ENCODE measurements at places on chromosomes 1 and 21.

GRCh38 chr1:14737561-14738094 lies 139.1 kb downstream of the KAZN start:
- DNase-seq: no peak

GRCh38 chr1:94597701-94598100 lies 56.1 kb upstream of the F3 start:
- DNase-seq: no peak

DNA sequence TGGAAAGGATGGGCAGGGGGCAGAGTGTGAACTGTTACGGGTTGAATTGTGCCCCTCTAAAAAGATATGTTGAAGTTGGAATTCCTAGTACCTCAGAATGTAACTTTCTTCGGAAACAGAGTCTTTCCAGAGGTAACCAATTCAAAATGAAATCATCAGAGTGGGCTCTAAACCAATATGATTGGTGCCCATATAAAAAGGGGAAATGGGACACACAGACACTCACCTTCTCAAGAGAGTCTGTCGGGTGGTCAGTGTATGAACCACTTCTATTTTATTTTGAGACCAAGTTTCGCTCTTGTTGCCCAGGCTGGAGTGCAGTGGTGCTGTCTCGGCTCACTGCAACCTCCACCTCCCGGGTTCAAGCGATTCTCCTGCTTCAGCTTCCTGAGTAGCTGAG lies 7.6 kb downstream of the EDARADD start:
- no peak for DNase-seq

- DNase-seq: peak; percentile 26
Observed at GRCh38 chr1:63892632-63893395, 119.0 kb downstream of the ROR1 start.

DNA sequence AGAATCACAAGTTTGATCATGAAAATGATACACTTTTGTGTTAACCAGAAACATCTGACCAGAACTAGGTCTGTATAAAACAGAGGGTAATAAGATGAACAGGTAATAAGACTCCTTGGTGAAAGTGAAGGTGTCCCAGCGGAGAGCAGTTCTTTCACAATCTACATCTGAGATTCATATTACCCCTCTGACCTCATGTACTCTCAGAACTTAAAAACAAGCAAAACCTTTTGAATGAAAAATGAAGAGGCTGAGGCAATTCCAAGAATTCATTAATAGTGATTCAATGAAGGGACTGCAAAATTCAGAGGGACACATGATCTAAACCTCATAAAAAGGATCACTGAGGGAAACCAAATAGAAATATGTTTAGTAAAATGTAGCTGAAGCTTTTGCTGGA lies 10.9 kb upstream of the MPZL1 start:
- DNase-seq: no peak

DNA sequence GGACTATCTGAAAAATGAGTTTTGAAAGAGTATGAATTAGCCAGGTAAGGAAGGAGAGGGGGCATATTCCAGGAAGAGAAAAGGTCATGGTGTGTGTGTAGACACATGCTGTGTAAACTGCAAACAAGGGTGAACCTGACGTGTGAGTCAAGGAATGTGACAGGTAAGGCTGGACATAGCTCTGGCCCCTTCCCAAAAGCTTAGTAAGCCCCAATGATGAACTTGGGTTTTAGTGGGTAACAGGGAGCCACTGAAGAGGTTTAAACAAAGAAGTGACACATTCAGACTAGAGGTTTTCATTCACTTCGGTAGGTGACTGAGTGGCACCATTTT lies 36.7 kb downstream of the EGLN1 start:
- no peak for DNase-seq

DNA sequence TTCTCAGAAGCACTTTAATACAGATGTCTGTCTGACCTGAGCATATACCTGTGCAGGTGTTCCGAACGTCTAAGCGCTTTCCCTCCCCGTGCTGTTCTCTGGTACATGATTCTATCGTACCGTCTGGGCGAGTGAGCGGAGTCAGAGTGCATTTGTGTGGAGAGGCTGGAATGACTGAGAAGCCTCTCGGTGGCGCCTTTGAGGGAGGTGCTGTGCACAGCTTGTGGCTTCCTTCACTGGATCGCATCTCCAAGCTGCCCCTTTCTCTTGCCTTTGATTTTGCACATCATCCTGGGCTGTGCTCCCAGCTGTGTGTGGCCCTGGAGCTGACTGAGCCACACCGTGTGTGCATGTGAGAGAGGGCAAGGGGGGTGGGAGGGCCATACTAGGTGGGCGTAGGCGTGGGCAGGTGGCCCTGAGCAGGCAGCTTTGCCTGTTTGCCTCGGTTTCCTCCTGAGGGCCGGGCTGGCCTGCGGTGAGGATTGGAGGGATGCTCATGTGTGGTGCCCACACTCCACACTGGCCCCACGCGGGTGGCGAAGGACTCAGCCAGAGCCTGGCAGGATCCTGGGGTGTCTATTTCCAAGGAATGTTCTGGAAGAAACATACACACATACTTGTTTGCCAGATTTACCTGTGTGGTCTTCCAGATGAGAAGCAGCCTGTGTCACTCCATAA lies 105.3 kb downstream of the ADARB1 start:
- DNase-seq: no peak

DNA sequence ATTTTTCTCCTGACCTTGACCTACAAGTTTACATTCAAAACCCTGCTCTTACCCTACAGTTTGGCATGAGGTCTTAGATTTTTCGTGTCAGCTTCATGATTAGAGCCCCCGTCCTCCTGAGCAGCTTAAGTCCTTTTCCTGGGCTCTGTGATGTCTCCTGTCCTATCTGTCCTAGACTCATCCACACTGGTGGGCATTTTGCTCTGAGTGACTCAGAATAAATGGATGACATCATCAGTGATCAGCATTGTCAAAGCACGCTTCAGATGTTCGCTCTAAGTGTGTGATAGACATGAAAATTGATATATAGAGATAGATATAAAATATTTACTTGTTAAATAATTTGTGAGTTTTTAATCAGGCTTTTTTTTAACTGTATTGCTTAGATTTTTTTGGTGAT lies 21.8 kb downstream of the RGS13 start:
- DNase-seq: no peak

- DNase-seq: peak; percentile 48
Observed at GRCh38 chr1:246907472-246907871, 24.3 kb downstream of the AHCTF1 start.

DNA sequence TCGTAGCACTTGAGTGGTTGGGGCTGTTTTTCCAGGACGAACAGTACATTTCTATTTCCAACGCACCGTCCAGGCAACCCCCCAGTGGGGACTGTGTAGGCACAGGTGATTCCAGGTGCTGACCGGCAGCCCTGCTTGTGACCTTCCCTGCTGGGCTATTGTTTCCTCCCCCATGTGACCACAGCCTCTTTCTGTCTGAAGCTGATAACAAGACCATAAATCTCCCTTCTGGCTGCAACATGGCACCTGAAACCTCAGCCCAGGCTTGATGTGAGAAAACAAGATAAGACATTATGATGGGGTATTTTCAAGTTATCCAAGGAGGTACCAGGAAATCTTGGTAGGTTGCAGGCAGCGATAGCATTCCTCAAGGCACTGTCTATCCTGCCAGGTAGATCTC lies 48.2 kb downstream of the HLX start:
- DNase-seq: no peak

DNA sequence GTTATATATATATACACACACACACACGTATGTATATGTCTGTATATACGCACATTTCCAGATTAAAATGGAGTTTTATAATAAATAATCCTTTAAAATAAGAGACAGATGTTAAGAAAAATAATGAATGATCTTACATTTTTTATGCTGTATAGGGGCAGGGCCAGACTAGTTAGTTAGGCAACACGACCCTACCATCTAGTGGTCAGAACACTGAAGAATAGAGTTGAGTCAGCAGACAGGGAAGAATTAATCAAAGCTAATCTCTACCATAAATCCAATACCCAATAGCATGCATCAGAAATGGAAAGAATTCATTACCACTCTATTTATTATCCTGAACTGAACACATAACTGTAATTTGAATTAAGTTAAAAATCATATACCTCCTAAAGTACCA lies 156.7 kb downstream of the BRINP3 start:
- DNase-seq: peak; percentile 51

DNA sequence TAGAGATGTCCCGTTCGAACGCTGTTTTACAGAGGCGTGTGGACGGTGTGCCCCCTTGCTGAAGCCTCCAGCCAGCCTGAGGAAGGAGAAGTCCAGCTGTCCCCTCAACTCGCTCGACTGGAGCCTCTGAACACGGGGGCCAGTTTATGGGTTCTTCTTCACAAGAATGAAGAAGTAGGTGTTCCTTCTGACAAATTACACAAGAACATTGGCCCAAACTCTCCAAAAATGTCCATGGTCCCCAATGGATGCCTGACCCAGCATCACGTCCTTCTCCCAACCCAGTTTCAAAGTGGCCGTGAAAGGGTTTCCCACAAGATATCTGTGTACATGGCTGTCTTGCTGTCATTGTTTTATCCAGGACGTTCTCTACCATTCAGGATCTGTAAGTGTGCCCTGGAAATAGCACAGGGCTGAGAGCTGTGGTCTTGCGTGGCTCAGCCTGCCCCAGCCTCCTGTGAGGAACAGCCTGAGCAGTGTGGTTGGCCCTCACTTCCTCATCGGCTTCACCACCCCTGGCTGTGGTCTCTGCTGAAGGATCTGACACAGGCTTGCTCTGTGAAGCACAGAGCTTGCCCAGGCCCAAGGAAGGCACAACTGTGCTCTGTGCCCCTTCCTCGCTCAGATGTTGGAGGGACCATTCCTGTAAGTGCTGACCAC lies 1.0 kb upstream of the S100B start:
- no peak for DNase-seq

DNA sequence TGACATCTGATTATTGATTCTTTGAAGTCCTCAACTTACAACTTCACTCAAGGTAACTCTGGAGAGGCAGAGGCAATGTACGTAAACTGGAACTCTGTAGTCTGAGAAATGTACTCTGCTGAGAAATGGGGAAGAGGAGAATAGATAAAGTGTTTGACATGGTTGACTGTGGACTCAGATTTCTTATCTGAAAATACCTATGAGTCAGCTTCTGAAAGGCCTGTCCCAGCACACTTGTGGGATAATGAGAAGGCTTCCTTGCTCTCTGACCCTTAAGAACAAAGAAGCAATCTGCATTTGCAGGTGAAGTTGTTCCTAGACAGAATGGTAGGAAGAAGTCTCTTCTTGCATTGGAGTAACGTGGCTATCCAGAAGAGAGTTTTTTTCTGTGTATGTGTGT lies 1573.5 kb downstream of the BRINP3 start:
- DNase-seq: no peak

- DNase-seq: no peak
Observed at GRCh38 chr1:236673289-236673919, 12.9 kb upstream of the ACTN2 start.

GRCh38 chr1:5111581-5111980 lies 457.2 kb downstream of the AJAP1 start:
- no peak for DNase-seq

DNA sequence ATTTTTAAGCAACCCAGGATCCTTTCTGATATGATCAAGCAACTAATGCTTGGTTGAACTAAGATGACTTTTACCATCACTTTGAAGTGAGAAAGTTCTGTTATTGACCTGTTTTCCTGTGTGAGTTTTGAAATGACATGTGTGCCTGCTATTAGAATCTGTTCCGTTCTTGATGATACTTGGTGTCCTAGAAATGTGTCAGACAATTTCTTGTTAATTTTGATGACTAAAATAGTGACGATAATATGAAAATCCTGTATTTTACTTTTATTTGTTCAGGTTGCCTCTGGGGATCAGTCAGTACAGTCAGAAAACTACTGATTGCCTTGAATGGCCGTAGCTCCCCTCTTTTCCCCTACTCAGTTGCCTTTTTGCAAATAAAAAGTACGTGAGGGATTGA lies 228.0 kb downstream of the RYR2 start:
- no peak for DNase-seq

DNA sequence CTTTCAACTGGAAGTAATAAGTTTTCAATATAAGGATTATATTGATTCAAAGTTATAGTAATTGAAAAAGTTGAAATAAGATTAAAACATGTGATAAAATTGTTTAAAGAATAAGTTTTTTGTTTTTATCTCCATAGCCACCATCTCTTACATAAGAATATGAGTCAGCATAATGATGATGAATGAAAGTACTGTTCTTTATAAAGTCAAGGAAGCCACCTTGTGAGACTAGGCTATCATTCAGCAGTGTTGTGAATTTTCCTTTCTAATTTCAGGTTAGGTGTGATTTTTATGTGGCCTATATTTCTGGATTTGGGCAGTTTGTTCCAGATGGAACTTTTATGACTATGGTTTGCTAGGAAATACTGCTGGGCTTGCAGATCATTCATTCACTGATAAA lies 22.4 kb upstream of the ASB17 start:
- no peak for DNase-seq

GRCh38 chr1:27858072-27858948 lies 14.0 kb upstream of the THEMIS2 start:
- DNase-seq: peak; percentile 69

DNA sequence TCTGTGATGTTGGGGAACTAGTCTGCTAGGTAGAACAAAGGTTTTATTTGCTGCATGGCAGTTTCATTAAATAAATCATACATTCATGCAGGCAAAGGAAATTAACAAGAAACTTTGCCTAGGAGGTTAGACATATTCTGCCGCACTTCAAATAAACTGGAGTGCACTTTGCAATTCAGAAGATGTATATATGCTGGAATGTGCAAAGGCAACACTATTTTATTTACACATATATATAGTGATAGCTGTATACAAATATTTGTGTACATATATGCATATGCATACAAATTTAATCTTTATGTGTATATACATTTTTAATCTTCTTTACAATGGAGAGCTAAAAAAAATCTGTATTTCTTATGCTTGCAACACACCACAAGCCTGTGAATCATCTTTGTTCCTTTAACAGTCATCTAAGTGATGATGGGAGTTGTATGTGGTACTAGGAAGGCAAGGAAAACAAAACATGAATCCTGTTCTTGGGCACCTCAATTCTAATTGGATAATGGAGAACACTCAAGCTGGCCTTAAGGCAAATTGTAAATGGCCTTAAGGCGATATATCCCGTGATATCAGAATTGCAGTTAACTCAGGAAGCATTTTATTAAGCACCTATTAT lies 605.8 kb upstream of the CAMK1G start:
- no peak for DNase-seq

DNA sequence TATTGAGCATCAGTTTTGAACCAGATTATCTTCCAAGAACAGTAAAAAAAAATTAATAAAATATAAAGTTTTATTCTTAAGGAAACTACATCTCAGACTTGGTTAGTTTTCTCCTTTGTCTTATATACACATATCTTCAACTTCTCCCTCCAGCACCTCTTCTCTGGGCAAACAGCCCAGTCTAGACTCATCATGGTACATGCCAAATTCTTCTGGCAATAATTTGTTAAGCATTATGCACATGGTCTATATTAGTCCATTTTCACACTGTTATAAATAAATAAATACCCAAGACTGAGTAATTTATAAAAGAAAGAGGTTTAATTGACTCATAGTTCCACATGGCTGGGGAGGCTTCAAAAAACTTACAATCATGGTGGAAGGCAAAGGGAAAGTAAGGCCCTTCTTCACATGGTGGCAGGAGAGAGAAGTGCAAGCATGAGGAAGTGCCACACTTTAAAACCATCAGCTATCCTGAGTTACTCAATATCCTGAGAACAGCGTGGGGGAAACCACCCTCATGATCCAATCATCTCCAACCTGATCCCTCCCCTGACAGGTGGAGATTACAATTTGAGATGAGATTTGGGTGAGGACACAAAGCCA lies 108.7 kb upstream of the RNPC3 start:
- no peak for DNase-seq

All from NCI-H1694 treated with DMSO at 0.1 percent for 48 hours (cell line).